Amygdala (tissue), 56 donors: ENCODE measurements at places on chromosomes 11 and 22.

- DNase-seq = no peak
Measured at GRCh38 chr11:15687342-15687741, 572.6 kb downstream of the INSC start.

DNA sequence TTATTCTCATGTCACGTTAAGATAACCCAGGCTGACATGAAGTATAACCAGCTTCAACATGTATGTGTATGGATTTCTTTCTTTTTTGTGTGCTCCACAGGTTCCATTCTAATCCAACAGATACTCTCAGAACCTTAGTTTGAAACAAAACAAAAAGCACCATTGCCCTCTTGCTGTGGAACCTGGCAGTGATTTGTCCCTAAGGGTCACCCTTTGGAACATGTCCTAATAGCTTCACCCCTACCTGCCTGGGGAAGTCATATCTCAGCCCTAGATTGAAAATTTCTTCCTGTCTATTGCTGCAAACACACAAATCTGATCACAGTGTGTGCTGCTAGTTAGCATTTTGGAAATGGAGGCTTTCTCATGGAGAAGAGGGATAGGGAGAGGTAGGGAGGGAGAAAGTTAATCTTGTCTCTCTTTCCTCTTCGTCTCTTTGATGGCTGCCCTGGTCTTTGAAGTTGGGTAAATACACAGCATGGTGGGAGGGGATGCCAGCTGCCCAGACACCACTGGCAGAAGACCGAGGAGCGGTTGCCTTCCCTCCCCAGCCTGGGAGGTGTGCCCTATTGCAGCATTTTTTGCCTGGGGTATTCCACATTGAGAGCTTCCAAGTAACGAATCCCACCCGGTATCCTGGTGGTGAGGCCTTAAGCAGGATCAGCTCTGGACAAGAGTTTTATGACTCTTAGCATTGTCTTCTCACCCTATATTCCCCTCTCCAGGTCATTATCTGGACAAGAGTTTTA, 11.6 kb upstream of the CADM1 start:
- DNase-seq = no peak

- no peak for DNase-seq
Measured at GRCh38 chr22:27329131-27329850, 472.3 kb downstream of the MN1 start.

DNA sequence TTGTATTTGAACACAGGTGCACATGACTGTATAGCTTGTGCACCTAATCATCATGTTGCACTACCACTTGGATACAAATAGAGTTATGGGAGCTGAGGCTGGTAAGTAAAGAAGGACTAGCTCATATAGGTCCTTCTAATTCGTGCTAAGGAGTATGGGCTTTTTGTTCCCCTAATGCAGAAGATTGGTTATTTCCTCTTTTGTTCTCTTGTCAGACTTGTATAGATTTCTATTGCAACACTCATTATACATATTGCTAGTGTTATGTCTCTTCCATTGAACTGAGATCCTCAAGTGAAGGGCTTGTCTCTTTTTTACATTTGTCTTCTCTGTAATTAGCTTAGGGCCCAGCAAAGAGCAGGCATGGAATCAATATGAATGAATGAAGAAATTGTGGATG, 54.1 kb upstream of the ARHGAP20 start:
- no peak for DNase-seq

GRCh38 chr11:23551706-23552105, 691.4 kb upstream of the CCDC179 start:
- no peak for DNase-seq

DNA sequence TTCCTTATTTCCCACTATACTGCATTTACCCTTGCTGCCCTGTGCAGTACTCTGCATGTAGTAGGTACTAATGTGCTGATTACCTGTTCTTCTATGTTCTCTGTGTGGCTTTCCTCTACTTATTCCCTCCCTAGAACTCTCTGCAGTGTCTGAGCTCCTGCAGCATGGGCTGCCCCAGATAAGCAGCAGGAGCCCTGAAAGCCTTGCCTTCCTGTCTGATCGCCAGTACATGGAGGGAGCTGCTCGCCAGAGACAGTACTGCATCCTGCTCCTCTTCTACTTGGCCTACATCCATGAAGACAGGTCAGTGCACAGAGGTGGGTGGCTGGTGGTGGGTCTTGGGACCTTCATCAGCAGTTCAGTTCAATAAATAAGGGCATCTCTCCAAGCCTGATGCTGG, 42.2 kb upstream of the CCDC134 start:
- DNase-seq = no peak
